ENCODE measurements at places on chromosomes 1 and 21.

DNA sequence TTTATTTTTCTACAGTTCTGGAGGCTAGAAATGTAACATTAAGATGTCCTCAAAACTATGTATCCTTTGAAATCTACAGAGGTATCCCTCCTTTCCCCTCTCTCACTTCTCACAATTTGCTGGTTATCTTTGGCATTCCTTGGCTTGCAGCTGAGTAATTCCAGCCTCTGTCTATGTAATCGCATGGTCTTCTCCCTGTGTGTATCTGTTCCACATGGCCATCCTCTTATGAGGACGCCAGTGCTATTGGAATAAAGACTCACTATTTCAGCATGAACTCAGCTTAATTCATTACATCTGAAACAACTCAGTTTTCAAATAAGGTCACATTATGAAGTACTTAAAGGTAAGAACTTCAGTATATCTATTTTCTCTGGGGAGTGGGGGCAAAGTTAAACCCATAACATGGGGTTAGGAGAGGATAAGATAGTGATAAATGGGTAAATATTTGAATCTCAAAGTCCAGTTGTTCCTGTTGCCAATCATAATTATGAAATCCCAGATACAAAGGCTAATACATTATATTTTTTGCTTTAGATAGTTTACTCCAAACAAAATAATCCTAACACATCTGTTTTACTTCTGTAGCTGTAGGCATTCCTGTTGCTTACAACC, 1290.8 kb downstream of the NCAM2 start:
- DNase-seq = no peak

- no peak for DNase-seq
These were observed 162.1 kb downstream of the GLUL start for GRCh38 chr1:182229451-182229850.

DNA sequence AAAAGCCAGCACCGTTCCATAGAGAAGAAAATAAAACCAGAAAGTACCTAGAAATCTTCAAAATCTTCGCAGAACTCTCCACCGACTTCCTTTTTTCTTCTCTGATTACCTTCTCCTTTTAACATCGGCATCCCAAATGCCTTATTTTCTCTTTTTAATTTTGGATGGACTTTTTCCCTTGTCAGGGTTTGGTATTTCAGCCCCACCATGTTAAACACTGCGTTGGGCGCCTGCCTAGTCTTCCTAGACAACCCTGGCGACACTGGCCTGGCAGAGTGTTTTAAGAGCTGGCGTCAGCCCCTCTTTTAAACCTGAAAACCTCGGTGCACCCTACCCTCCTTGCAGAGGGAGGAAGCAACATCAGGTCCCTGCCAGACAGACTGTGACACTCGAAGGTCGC, 66.0 kb upstream of the EFHD2 start:
- DNase-seq = no peak

- no peak for DNase-seq
These were observed 43.0 kb upstream of the MUTYH start for GRCh38 chr1:45383191-45383590.

- no peak for DNase-seq
These were observed 3.7 kb downstream of the CYB561D1 start for GRCh38 chr1:109497449-109498160.

DNA sequence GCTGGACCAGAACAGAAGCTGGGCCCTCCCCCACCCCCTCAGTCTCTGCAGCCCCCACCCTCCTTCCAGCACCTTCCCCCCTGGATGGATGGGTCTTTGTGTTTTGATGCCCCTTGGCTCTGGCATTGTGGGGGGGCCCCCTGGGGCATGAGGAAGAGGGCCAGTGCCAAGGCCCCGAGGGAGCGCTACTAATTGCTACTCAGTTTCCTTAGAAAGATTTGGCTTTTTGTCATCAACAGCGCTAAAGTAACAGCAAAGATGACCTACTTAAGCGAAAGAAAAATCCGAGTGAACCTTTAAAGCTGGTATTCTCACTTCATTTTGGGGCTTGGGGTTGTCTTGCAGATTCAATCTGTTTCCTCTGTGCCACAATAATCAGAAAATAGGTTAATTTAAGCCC, 63.5 kb downstream of the SKI start:
- DNase-seq = no peak

Measured in activated CD4-positive, alpha-beta T cell treated with anti-CD3 and anti-CD28 coated beads, Interleukin-2, amount 50 U/mL, for 1 hour (primary cell).